ENCODE measurements at places on chromosomes 5 and 9.

DNA sequence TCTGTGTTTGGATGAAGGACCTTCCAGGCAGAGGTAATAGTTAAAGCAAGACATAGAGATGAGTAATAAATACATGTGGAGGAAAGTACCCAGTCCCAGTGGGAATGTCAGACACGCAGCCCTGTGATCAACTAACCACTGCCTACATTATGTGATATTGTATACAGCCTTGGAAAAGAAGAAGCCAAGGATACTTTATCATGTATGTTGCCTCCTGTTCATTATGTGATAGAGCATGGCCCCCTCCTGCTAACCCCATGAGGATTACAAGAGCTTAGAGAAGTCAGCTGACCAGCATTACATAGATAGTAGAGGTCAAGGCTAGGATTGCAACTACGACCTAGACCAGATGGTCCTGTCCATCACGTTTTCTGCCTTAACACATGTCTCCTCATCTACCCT lies 497.0 kb upstream of the TNC start:
- DNase-seq, result no peak

DNA sequence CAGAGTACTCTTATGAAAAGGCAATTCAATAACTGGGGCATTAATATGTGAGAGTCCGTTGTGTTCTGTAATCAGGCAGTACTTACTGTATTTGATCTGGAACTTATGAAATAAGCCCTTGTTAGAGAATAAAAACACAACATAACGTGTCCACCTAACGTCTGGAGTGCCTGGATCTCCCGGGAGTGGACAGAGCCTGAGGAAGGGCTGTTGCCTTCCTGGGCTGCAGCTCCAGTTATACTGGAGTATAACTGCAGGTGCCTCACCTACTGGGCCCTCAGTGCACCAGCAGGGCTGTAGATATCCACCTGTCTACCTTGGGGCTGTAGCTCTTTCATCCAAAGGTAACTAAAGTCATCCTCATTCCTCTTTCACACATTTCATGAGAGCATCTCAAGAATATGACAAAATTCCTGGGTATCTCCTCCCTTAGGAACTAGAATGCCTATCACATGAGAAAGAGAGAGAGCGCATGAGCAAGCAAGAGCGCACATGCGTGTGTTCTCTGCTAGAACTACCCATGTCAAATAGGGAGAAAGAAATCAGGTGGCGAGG lies 200.1 kb downstream of the GAPVD1 start:
- DNase-seq, result no peak

- no peak for DNase-seq
Observed at GRCh38 chr5:100647461-100648230, 112.5 kb downstream of the FAM174A start.

DNA sequence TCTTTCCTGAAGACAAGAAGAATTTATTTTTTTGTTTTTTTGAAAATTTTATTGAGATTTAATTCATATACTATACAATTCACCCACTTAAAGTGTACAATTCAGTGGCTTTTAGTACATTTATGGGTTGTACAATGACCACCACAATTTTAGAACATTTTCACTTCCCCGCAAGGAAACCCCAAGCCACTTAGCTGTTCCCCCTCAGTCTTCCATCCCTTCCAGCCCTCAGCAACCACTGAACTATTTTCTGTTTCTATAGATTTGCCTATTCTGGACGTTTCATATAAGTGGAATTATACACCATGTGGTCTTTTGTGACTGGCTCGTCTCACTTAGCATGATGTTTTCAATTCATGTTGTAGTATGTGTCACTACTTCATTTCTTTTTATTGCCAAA lies 28.0 kb downstream of the DNAI1 start:
- no peak for DNase-seq

GRCh38 chr5:112958093-112959088 lies 18.2 kb upstream of the DCP2 start:
- DNase-seq, result no peak

DNA sequence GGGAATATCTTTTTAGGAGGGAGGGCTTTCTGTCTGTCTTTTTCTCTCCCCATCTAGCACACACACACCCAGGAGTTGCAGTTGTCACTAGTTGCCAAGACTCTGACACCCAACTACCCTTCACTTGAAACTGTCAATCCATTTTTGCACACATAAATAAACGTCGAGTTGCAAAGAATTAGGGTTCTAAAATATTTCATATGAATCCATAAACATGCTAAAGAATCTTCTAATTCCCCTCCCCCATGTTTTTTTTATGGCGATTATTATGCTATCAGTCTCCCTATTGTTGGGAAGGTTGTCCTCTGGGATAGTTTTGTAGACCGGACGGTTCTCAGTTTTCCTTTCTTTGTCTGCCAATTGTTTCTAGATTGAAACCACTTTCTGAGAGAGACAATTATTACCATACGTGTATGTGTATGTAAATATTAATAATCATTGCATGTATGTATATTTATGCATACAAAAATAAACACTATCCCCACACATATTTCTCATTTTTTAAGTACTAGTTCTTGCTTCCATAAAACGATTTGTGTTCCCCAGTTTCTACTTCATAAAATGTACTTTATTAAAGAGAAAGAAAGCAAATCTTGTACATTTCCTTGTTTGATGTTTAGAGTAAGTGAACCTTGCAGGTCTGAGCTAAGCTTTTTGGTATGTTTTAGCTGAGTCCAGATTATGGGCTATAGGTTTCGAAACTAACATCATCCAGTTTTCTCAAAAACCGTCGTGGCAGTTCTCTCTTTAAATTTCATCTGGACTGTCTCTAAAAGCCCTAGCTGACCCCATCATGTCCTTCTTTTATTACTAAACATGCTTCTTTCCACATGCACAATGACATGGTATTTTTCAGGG lies 165.0 kb upstream of the MPDZ start:
- DNase-seq, result no peak

GRCh38 chr9:18359335-18359734 lies 114.6 kb upstream of the ADAMTSL1 start:
- no peak for DNase-seq

GRCh38 chr5:45440466-45440865 lies 255.7 kb downstream of the HCN1 start:
- no peak for DNase-seq

- no peak for DNase-seq
Observed at GRCh38 chr5:102931085-102931725, 176.1 kb downstream of the PAM start.

DNA sequence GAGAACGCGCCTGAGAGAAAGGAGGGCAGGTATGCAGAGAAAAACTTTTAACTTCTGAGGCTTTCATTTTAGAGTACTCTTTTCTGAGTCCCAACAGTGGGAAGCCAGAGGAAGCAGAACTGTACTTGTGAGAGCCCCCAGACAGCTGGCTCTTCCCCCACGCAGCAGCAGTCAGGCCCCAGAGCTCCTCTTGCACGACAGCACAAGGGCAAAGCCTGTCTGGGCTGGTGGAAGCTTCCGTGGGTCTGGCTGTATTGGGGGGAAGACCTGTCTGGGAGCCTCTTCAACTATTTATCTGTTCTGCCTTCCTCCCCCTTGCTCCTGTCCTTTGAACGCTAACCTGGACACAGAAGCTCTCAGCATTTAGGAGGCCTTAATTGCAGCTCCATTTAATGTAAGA lies 68.2 kb downstream of the THBS4 start:
- DNase-seq, result no peak

- DNase-seq, result no peak
Observed at GRCh38 chr5:139658928-139659667, 10.9 kb downstream of the CXXC5 start.

DNA sequence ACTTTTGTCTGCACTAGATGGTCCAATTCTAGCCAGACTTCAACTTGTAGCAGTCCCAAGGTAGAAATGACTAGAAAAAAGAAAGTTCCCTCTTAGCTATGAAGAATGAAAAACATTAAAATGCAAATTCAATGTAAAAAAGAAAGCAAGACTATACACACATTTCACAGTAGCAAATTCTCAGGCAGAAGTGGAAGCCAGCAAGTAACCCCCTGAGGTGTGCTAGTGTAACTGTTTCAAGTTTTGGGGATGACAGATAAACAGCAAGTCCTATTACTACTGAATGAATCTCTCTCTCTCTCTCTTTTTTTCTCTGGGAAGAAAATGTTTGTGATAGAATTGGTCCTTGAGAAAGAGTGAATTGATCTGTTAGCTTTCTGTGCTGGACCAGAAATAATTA lies 185.6 kb downstream of the EFNA5 start:
- no peak for DNase-seq

DNA sequence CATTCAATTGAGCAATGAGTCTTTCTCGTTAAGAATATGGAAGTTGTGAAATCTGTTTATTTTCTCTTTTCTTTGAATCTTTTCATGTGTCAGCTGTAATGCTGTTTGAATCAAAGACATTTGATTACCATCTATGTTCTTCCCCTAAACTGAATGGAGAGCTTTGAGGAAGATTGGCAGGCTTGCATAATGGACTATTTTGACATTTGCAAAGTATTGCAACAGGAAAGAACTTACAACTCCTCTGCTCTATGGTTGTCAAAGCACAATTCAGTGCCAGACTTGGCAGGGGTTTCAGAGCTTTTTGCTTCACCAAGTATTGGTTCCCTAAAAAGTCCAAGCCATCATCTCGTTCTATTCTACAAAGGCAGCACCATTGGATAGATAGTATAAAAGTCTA lies 549.0 kb upstream of the NUDT12 start:
- DNase-seq, result no peak

DNA sequence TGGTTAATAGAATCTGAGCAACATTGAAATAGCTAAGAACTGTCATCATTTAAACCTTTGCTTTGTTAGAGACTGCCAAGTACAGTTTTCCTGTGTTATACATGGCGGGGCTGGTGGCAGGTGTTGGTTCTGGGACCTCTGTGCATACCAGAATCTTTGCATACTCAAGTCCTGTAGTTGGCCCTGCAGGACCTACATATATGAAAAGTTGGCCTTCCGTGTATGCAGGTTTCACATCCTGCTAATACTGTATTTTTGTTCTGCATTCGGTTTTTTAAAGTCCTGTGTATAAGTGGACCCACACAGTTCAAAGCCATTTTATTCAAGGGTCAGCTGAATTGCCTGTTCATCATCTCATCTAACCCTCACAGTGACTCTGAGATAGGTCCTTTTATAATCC lies 36.4 kb downstream of the LARP1 start:
- no peak for DNase-seq

DNA sequence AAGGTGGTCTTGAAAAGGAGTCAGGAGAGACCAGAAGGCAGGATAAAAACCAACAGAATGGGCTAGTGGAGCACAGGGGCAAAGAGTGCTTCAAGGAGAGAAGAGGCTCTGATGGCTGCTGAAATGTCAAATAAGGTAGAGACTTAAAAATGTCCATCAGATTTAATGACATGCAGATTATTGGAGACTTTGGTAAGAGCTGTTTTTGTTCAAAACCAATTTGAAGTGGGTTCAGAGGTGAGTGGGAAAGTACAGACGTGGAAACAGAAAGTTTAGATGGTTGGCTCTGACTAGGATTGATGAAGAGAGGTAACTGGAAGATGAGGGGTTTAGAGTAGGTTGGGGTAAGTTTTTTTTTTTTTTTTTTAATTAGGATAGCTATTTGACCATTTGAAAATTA lies 14.1 kb downstream of the SLC25A46 start:
- no peak for DNase-seq

GRCh38 chr5:149798466-149798865 lies 68.4 kb downstream of the PPARGC1B start:
- DNase-seq, result no peak

- no peak for DNase-seq
Observed at GRCh38 chr5:177491429-177491945, 5.9 kb downstream of the PDLIM7 start.

GRCh38 chr5:38541174-38541725 lies 15.2 kb downstream of the LIFR start:
- no peak for DNase-seq

DNA sequence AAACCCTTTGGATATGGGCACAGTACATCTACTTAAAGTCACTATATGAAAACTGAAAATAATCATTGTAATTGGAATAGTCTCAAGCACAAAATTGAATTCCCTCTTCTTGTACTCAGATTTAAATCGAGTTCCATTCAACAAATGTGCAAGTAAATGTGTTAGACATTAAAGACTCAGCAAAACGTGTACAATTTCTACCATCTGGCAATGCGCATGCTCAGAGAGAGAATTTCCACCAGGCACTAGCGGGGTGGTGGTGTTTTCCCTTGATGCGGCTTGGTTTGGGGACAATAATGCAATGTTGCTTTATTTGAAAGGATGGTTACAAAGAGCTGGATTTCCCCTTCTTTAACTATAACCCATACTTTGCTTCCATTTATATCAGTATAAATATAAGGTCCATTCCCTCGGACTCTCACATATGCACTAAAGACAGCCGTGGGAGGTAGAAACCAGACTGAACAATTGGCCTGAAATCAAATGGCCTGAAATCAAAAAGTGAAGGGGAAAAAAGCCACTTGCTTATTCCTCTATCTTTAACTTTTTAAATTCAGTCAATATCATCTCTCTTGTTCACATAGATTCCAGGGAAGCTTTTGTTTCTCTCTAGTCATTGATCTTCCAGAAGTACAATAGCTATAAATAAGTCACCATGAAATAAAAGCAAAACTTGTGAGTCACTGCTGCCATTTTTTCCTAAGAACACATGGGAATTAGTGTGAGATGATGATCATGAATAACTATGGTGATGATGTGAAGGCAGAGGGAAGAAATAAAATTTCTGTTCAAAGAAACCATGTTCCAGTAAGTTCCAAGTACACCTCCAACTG lies 59.2 kb downstream of the ADAMTS12 start:
- DNase-seq, result no peak

GRCh38 chr9:116322521-116322920 lies 168.9 kb downstream of the PAPPA start:
- no peak for DNase-seq

- DNase-seq, result no peak
Observed at GRCh38 chr5:132445640-132445923, 45.0 kb downstream of the IRF1 start.

GRCh38 chr5:69502767-69503488 lies 10.3 kb downstream of the OCLN start:
- no peak for DNase-seq

GRCh38 chr9:112029921-112030444 lies 133.4 kb downstream of the UGCG start:
- DNase-seq, result no peak

- no peak for DNase-seq
Observed at GRCh38 chr5:41966401-41967105, 41.5 kb downstream of the FBXO4 start.

GRCh38 chr5:90612919-90613318 lies 54.3 kb downstream of the ADGRV1 start:
- DNase-seq, result no peak

DNA sequence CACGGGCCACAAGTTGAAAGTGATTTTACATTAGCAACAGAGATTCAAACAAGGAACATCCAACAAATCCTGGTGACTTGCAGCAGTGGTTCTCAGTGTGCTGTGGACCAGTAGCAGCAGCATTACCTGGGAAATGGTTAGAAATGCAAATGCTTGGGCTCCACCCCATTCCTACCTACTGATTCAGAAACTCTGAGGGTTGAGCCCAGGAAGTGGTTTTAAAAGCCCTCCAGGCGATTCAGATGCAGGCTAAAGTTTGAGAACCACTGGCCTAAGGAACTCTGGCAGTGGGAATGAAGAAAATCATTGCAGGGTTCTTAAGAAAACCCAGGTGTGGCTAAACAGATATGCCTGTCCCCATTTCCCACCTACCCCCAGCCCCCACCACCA lies 398.8 kb downstream of the ENC1 start:
- DNase-seq, result no peak
